ENCODE measurements at places on chromosomes 2 and 18. TPM values are rescaled to one million over a fixed set of nuclear protein-coding genes. Genes with fewer than 3 reads are reported as not detected.
A peak's percentile ranks its signal among the peaks of the same experiment; 100 is the strongest.

DNA sequence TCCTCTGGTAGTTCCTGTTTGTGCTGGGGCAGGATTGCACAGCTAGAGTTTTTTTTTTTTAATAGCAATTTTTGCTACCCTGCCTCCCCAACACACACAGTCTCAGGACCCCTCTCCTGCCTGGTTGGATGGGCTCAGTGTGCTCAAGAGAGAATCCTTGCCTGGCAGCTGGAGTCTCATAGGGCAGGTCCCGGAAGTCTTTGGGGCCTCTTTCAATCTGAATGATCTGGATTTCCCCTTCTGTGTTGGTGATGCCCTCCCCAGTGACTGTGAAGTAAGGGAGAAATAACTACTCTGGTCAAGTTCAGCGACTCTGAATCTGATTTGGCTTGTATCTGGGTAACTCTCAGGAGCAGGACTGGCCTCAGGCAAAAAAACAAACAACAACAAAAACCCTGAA lies 220.6 kb upstream of the LRRTM1 start:
- DNase-seq: no peak

DNA sequence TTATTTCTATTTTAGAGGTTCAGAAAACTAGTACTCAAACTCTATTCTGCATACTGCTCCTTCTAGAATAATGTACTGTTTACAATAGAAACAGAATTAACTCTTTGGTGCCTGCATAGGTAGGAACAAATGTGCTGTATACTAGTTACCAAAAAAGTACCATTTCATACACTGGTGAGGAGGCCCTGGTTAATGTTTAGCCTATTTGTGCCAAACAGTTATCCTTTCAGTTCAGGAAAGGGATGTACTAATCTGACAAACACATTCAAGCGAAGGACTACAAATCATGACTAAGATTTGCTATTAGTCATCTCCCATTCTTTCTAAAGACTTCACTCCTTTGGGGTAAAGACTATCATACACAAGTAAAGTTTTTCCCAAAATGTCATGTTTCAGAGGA lies 47.4 kb downstream of the EXOC6B start:
- DNase-seq: no peak

DNA sequence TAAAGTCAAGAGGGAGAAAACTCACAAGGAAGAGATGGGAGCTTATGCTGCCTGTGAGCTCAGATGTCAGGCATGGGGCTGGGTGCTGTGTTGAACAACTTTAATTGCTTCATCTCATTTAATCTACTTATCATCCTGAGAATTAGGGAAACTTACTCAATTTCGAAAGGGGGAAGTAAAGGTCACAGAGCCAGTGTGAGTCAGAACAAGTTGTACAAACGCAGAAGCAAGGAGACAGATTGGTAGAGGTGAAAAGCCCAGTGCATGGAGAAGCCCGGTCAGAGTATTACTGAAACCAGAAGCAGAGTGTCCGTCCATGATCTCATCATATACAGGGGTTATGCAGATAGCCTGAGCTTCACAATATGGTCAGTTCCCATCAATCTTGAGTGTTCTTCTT lies 281.1 kb upstream of the POU3F3 start:
- DNase-seq: no peak

- no peak for DNase-seq
Measured at GRCh38 chr2:33241581-33241980, 234.9 kb upstream of the RASGRP3 start.

DNA sequence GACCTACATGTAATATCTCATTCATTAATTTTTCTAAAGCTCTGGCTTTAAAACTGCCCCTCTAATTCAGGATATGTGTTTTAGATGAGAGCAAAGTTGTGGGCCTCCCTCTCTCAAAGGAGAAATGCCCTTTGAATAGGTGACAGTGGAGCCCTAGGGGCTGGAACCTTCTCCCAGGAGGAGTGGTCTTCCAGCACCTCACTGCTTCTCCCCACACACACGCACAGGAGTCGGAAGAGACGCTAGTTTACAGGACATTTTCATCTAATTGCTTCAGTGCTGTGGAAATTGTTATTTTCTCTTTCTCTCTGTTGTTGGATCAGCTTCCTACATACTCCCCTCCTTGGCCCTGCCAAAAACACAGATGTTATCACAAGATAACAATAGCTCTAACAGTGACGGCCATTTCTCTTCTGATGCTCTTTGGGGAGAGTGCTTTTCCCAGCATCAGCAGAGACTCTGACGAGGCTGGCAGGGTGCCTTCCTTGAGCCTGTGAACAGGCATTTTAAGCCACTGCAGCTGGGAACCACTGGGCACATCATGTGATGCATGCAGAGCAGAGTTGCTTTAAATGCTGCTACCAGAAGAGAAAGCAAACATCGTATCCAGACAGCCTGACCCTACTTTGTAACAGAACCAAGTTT lies 209.4 kb upstream of the SP5 start:
- no peak for DNase-seq

GRCh38 chr2:160210599-160211138 lies 10.6 kb upstream of the ITGB6 start:
- DNase-seq: peak; percentile 81

GRCh38 chr2:9286554-9287399 lies 80.2 kb downstream of the ASAP2 start:
- DNase-seq: no peak

DNA sequence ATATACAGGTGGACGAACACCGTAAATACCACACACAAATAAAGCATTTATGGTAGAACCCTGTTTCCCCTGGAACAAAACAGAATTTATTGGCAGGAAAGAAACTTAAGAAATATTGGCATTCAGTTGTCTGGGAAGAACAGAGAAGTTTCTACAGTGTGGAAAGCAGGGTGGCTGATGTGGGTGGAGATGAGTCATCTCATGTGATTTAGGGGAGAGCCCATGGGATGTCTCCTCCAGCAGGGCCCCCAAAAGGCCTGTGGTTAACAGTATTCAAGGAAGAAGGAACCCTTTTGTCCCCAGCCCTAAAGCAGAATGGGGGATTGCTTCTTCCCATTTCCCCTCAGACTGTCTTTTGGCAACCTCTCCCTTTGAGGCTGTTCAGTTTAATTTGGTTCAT lies 24.2 kb downstream of the SIX3 start:
- no peak for DNase-seq

DNA sequence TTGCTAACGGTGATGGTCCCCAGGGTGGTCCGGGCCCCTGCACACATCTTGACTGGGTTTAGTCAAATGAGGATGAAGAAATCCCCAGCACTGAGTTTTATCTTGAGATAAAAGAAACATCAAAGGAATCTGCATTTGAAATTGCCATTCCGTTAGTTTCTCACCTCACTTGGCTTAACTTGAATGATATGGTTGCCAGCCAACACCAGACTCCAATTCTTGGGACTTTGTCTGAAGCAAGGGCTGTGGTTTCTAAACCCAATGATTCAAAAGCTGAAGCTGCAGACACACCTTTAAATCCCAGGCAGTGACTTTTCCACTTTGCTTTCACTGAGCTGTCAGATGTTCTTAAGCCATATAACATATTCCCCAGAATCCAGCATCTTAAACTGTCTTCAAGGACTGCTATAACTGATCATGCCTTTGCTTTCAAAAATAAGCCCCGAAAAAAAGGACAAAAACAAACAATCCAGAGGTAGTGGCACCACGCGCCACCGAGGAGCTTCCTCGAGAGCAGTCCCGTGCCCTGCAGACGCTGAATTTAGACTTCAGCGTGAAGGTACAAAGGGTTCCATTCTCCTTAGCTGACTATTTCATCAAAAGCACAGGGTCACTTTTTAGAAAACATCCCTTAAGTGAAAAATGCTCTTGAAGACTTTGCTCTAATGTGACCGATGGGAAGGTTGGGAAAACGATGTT lies 189.3 kb downstream of the HDAC4 start:
- no peak for DNase-seq

- no peak for DNase-seq
Measured at GRCh38 chr2:177399376-177399775, 6.8 kb downstream of the AGPS start.

ARL6IP6 gene
- total RNA-seq: 27.3 TPM

SIX3 gene
- 0.55 TPM for total RNA-seq

HOXD12 gene
- not detected for total RNA-seq

LONRF2 gene
- total RNA-seq: 2.7 TPM

PSMA8 gene
- total RNA-seq: not detected

KIAA1328 gene
- 5.8 TPM for total RNA-seq

UNC80 gene
- 0.52 TPM for total RNA-seq
